Central memory CD8-positive, alpha-beta T cell (primary cell): ENCODE measurements at places on chromosomes 13 and 19.

GRCh38 chr13:51638216-51638871 is 54.1 kb downstream of the WDFY2 start:
- no peak for DNase-seq

GRCh38 chr13:51004918-51005460 is 95.4 kb downstream of the RNASEH2B start:
- no peak for DNase-seq

- DNase-seq: no peak
Measured at GRCh38 chr13:99196466-99197116, 4.1 kb upstream of the UBAC2 start.

DNA sequence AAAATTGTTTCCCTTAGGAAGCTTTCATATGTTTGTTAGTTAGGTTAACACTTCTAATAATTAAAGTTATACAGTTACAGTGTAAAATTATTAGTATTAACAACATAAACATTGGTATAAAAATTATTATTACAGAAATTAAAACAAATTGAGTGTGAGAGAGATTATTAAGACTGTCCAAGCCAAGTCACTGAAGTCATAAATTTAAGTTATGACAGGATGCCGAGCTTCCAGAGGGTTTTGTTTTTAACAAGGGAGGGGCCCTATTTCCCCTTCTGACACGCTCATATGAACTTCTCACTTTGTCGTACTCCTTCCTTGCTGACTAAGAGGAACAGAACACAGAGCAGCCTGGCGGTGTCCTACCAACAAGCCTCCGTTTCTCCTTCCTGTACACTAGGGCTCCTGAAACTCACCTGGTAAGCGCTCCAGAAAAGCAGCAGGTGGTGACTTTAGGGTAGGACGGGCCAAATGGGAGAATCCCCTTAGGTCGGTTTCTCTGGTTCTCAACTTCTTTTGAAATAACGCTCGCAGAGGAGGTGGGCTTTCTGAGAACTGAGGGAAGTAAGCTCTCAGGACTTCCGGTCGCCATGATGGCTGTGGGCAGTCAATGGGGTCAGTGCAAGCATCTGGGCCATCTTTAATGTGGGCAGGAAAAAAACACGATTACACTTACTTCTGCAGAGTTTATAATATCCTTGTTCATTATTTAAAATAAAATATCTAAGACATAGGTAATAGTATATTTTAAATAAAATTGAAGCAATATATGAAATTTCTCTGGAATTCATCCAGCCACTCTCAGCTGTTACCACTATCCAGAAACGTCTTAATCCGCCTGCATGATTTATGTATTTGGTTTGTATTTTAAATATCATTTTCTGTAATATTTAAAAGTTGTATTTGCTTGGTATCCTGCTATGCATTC is at the start of gene CARD8:
Gene CARD8, minus strand, starts transcription at position 537 of the 928 bp plus-strand sequence. CDS start 14,892 bp downstream, outside the sequence.
- peak; percentile 78 for DNase-seq

GRCh38 chr19:51511353-51511752 is 9.8 kb upstream of the SIGLEC12 start:
- no peak for DNase-seq

- no peak for DNase-seq
Measured at GRCh38 chr19:6793973-6794372, 21.5 kb downstream of the VAV1 start.

DNA sequence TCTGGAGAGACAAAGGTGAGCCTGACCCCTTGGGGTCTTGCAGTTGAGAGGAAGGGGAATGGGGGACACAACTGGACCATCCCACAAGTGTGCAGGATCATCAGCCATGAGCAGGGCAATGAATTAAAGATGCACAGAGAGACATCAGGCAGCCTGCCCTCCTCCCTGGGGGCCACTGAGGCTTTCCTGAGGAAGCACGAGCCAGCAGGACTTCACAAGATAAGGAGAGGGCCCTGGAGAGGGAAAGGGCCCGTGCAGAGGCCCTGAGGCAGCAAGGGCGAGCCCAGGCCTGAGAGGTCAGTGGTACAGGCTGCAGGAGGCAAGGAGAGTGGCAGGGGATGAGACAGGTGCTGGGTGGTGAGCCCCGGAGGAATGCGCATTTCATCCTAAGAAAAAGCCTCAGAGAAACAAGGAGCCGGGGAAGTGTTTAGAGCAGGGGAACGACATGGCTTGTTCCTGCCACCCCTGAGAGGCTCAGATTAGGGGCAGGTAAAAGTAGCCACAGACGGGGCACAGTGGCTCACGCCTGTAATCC is 9.0 kb upstream of the PRKD2 start:
- no peak for DNase-seq

- DNase-seq: no peak
Measured at GRCh38 chr19:33512580-33513137, 8.9 kb downstream of the PEPD start.

DNA sequence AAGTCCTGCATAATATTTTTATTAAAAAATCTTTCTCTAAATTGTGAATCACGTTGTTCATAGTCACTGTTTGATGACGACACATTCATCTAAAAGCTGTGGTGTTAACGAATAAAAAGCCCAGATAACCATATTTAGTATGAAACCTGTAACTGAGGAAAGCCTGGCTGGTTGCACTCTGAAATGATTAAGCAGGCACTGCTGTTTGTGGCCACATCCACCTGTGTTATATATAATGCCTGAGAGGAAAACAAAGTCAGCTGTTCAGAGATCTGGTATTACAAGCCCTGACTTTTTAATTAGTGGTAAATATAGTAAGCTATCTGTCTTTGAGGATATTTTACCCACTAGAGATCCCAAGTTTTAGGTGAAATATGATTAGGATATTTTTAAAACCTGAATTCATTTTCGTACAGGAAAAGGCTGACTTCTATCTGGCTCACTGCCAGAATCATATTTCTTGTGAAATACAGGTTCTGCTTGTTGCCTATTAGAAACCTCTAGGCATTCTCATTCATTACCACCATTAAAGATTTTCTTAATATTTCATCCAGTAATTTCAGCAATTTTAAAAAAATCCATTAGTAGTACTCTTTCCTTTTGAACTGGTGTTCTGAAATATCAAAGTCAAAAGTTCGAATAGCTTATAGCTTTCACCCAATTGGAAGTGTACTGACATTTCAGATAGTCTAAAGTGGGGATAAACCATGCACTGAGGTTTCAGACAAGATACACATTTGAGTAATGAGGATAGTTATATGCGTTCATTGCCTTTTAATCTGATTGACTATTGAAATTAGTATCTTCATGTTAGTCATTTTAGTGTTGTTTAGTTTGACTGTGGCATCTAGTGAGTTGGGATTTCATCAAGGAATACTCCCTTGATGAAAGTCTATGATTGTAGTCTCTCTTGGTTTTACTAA is 79.7 kb downstream of the LMO7 start:
- no peak for DNase-seq

GRCh38 chr19:29662604-29663404 is 2.5 kb upstream of the PLEKHF1 start:
- DNase-seq: no peak

DNA sequence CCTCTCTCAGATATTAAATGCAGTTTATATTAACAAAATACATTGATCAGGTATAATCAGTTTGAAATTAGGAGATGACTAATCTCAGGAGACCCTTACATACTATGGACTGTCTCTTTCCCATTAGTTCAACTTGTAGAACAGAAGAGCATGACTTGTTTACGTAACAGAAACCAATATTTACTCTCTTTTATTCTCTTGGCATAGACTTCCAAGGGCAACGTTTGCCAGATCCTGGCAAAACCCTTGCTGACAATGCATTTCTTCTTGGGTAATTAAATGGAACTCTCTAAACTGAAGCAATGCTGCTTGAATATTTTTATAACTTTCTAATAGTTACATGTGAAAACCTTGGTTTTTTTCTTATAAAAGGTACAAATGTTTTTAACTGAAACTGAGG is 68.3 kb upstream of the MYO16 start:
- DNase-seq: no peak

- no peak for DNase-seq
Measured at GRCh38 chr13:112776971-112777370, 87.1 kb downstream of the ATP11A start.

- no peak for DNase-seq
Measured at GRCh38 chr13:41622432-41623429, 165.4 kb downstream of the RGCC start.

DNA sequence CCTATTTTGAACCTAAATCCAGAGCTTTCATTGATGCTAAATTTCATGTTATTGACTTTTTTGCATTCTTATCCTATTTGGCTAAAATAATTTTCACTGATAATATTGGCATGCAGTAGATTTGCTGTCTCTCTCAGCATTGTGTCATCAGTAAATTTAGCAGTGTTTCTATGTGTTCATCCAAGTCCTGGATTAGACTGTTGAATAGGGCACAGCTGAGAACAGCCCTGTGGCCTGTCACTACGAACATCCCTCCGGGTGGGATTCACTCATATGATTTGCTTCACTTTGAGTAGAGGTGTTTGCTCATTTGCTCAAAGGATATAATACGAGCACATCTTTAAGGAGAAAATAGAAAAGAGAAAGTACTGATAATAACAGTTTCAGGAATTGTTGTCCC is 101.5 kb downstream of the HSPH1 start:
- no peak for DNase-seq
